ENCODE measurements at places on chromosomes 6 and 20. TPM values are rescaled to one million over a fixed set of nuclear protein-coding genes. Genes with fewer than 3 reads are reported as not detected.
A peak's percentile ranks its signal among the peaks of the same experiment; 100 is the strongest.

DNA sequence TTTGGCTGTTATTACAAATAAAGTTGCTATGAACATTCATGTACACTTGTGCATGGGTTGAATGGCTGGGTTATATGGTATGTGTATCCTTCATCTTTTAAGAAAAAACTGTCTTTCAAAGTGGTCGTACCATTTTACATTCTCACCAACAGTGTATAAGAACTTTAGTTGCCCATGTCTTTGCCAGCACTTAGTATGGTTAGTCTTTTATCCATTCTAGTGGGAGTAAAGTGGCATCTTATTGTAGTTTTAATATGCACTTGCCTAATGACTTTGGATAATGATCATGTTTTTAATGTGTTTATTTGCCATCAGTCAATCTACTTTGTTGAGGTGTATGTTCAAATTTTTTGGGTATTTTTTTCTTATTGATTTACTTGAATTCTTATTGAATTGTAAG, 32.5 kb upstream of the ECI2 start:
- no peak for DNase-seq

DNA sequence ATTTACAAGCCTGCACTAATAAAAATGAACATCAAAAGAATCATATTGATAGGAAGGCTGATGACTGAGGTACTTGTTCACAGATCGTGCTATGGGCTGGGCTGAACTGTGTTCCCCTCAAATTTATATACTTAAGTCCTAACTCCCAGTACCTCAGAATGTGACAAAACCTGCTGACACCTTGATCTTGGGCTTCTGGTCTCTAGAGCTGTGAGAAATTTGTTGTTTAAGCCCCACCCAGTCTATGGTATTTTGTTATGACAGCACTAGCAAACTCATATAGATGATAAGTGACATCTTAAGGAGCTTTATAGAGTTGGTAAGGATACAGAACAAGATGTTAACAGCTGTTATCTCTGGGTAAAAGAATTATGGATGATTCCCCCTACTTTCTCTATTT, 13.8 kb downstream of the UBE2V1 start:
- DNase-seq, result no peak

DNA sequence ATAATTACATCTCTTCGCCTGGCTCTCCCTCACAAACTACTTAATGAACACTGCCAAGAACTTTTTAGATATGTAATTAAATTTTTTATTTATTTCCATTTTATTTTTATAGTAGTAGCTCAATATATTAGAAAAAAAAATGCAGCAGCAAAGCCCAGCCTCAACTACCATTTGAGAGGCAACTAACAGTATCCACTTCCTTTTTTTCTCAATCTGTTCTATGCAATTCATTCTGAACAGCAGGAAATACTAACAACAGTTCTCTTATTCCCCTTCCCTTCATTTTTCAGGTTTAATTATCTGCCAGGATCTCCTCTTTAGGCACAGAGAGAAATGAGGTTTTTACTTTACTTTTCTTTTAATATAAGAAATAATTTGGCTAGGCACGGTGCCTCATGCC, 112.7 kb downstream of the ZNF217 start:
- no peak for DNase-seq

GRCh38 chr6:138546733-138547185, 47.5 kb upstream of the NHSL1 start:
- peak; percentile 32 for DNase-seq

DNA sequence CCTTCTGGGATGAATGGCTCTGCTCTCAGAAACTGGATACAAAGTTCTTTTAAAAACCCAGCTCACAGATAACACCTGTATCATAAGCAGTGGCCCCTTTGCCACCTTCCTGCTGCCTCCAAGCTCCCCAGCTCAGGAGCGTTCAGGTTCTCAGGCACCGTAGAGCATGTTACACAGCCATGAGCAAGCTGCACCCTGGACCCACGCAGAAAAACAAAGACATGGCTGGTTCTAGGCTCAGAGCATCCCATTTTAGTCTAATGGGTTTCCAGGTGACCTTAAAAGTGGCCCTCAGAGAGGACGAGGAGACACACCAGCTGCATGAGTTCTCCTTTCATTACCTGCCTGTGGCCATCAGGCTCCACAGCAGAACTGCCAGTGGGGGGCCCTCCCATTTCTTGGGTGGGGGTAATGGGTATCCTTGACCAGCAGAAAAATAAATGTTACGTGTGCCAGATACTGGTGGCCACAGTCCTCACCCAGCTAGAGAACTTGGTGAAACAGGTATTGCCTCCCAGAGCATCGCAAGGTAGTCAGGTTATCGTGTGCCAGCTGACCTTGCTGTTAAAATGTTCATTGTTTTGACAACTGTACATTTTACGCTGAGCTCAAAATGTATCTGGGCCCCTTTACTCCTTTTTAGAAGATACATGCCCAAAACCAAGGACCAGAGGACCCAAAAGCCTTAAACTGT, 7.5 kb downstream of the PSMA7 start:
- no peak for DNase-seq

GRCh38 chr20:36754656-36755222, 8.8 kb upstream of the NDRG3 start:
- DNase-seq, result peak; percentile 65

- DNase-seq, result no peak
These were observed 8.7 kb upstream of the NPBWR2 start for GRCh38 chr20:64116016-64116415.

GRCh38 chr6:34334796-34335416, 57.6 kb downstream of the NUDT3 start:
- no peak for DNase-seq

DNA sequence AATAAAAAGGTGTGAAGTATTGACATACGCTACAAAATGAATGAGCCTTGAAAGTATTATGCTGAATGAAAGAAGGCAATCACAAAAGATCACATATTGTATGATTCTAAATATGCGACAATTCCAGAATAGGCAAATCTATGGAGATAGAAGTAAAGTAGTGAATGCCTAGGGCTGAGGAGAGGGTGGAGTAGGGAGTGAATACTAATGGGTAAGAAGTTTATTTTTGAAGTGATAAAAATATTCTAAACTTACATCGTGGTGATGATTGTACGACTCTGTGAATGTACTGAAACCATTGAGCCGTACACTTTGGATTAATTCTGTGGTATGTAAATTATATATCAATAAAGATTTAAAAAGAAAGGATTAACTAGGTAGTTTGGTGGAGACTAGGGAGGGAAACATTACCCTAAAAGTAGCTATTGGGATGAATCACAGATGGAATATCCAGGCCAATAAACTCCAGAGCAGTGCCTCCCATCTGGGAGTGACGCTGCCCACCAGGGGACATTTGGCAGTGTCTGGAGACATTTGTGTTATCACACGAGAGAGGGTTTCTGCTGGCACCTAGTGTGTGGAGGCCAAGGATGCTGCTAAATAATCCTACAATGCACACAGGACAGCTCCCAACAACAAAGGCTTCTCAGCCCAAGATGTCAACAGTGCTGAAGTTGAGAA, 214.2 kb upstream of the PCSK2 start:
- no peak for DNase-seq

DNA sequence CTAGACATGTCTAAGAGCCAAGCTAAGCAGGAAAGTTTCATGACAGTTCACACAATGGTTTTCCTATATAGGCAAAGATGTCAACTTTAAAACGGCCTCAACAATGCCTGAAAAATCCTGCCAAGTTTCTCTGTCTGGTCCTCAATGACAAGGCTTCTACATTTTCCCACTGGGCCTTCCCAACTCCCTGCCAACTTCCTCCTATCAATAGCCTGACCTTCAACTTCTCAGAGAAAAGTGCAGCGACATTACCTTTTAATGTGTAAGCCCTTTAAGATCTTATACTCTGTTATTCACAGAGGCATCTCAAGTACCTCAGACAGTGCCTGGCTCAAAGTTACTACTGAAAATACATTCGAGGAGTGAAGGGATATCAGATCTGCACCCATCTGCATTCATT, 56.2 kb upstream of the BTBD3 start:
- no peak for DNase-seq

DNA sequence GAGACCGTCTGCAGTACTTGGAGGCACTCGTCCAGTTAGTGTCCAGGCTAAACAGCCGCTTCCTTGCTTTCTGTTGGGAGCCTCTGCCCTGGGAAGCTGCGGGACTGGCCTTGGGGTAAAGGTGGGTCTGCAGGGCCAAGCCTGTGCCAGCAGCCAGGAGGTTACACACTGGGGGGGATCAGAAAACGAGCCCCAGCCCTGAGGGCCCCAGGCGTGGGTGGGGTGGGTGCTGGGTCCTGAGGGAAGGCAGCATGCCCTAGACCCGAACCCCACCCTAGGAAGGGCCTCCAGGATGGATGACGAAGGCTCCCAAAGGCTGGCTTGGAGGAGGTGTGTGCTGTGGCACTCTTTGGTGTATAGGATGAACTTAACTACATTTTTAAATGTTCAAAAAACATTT, 335.2 kb downstream of the ZFAND3 start:
- DNase-seq, result no peak

DNA sequence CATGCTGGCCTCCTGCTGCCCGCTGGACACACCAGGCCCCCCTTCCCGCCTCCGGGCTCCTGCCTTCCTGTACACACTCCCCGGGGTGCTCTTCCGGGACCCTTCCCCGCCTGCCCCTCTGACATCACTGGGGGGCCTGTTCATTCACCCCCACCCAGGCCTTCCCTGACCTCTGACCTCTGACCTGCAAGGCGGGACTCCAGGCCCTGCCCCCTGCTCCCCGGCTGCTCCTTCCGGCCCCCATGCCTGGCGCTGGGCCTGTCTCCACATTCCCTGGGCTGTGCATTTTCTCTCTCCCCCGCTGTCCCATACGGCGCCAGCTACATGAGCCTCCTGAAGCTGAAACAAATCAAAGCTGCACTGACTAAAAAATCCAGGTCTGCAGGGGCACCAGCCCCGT, 71.6 kb upstream of the GATA5 start:
- DNase-seq, result no peak

DNA sequence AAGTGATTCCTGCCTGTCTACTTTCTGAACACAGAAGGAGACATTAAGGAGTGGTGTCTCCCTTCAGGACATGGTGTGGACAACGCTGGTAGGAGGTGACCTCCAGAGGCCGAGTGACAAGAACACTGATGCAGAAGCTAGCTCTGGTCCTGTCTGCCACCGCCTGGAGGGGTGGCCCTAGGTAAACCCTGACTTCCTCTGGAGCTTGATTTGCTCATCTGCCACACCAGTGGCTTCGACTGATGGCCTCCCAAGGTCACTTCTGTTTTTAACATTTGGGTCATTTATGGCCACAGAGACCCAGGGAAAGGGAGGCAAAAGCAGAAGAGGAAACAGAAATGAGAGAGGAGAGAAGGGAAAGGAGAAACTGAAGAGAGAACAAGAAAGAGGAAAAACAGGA, 49.4 kb upstream of the SLC22A23 start:
- DNase-seq, result no peak

- no peak for DNase-seq
These were observed 4.0 kb downstream of the SOX18 start for GRCh38 chr20:64045346-64046011.

DNA sequence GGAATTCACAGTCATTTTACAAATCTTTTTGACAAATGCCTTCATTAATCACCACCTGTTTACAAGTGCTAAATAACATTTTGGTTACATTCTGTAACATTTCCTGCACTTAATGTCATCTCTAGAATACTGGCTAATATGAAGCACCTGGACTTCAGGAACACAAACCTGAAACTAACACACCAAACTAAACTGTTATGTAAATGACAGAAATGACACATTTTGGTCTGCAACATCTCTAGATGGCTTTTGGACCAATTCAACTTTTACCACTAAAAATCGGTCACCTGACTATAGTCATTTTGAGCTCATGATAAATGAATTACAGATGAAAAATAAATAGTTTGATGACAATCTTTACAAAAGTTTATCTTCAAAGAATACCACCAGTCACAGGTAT, 80.6 kb downstream of the ATG5 start:
- no peak for DNase-seq

- no peak for DNase-seq
These were observed 187.7 kb downstream of the AIG1 start for GRCh38 chr6:143248359-143248758.

DNA sequence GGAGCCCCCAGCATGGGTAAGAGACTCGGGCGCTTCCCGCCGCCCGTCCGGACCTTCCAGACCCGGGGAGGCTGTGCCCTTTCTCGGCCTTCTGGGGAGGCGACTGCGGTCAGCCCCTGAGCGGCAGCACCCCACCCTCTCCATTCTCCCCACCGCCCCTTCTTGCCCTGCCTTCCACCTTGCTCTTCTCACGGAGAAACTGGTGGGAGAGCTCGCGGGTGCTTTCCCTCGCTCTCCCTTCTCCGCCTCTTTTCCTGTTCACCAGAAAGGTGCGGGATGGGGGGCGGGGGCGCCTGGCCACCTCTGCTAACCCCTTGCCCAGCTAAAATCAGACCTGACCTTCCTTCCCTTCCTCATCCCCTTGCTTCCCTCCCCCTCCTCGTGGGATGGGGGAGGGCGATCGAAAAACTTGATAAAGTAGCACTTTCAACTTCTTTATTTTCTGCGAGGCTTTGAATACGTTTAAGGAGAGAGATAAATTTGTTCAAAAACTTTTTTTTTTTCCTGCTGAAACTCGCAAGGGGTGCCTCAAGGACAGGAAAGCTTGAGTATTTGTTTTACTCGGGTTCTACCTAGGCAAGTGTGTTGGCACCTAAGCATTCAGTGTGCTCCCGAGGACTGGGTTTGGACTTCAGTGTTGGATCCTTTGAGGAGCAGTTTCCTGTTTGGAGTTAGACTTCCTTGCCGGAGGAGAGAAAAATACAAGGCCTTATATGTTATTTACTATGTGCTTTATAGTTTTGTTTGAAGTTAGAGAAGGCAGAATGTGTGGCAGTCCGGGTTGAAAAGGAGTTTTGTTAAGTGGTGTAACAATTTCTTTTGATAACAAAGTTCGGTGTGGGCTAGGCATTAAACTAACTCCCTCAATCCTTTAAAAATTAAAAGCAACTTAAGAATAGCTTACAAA, 897 bp downstream of the CD2AP start:
- DNase-seq, result peak; percentile 33

DNA sequence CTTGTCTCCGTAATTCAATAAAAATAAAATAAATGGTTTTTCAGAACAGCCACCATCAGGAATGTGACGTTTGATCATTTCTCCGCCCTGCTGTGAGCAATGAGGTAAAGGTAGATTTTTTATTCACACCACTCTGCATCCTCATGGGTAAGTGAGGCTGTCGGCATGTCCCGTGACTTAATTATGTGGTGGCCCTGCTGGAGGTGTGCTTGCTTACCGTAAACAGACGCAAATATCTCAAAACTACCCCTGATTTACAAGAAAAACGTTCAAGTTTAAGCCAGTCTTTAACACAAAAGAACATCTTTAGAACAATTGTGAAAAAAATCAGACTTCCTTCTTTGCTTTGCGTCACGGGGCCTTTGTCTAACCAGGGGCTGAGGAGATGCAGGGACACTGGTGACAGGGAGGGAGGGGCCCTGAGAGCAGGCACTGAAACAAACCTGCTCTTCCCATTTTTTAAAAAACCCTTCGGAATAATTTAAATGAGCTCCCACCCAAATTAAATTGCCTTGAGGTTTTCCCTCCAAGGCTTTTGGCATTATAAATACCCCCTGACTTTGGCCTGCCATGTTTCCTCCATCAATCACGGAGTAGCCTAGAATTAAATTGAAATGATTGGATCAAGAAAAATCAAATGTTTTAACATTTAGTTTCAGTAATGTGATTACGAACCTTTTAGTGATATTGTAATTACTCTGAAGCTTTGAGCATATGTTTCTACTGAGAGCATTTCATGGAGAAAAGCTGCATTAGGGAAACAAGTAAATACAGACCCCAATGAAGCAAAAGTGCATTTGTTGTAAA, 13.4 kb downstream of the PRKN start:
- DNase-seq, result no peak

The LY6G6C gene
- total RNA-seq, result not detected

The COL9A1 gene
- not detected for total RNA-seq

The CST9L gene
- total RNA-seq, result not detected

The SLC35D3 gene
- total RNA-seq, result not detected

The HLA-DQB1 gene
- total RNA-seq, result not detected

The ISM1 gene
- total RNA-seq, result 1.3 TPM

The GMEB2 gene
- total RNA-seq, result 14.9 TPM

The RNF144B gene
- total RNA-seq, result 57.9 TPM

The GCNT2 gene
- 0.63 TPM for total RNA-seq
